ENCODE measurements at places on chromosomes 4 and X.

DNA sequence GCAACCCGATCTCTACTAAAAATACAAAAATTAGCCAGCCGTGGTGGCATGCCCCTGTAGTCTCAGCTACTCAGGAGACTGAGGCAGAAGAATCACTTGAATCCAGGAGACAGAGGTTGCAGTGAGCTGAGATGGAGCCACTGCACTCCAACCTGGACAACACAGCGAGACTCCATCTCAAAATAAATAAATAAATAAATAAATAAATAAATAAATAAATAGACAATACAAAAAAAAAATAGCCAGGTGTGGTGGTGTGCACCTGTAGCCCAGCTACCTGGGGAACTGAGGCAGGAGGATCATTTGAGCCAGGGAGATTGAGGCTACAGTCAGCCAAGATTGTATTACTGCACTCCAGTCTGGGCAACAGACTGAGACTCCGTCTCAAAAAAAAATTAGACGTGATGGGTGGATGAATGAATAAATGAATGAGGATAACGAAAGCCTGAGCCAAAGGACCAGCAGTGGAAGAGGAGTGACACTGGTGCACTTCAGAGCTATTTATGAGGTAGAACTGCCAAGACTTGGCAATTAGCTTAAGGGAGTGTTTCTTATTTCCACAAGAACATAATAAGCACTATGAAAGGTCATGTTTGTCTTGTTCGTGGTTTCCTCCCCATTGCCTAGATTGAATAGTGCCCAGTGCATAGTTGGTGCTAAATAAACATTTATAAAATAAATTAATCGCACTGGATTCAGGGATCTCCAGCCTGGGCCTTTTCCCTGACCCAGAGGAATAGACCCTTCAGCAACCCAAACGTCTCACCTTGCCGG, 232.2 kb downstream of the IDS start:
- no peak for DNase-seq

DNA sequence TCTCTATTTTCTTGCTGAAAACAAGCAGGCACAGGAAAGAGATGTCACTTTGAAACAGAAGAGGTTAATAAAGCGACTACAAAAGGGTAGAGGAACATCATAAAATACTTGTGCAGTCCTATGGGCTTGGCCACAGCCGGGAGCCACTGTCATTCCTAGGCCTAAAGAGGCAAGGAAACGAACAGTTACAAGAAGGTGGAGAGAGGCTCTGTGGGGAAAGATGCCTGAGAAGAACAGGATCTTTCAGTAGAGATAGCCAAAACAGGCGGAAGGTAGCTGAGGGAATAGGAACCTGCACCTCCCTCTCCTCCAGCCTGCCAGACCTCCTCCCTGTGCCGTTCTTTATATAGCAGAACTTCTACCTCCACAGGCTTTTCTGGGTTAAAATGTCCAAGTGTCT, 57.4 kb upstream of the ARSJ start:
- no peak for DNase-seq

DNA sequence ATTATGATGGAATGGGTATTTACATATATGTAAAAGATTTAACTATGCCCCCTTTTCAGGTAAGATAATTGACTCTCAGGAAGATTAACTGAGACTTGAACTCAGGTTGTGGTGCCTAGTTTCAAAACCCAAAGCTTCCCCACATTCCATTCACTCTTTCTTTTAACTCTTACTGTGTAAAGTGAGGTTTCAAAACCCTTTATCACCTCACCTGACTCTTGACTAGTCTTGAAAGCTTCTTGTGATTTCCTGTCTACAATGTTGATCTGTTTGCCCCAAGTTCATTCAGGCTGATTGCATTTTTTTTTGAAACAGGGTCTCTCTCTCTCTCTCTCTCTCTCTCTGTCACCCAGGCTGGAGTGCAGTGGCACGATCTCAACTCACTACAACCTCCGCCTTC, 40.5 kb upstream of the RAPGEF2 start:
- DNase-seq = no peak

DNA sequence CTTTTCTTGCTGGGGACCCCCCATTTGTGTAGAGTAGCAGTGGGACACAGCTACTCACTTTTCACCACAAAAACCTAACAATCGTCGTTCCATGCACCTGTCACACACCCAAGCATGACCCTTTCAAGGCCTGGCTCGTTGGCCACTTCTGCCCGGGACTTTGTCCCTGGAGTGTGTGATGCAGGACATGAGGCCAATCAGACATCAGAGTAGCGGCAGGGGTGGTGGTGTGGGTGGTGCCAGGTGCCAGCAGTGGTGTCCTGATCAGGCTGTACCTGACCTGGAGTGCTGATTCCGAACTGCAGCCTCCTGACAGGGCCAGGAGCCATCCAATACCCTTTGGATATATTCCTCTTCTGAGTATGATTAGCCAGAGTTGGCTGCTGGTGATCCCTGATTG, 23.1 kb upstream of the PROM1 start:
- DNase-seq = no peak

- no peak for DNase-seq
These were observed 21.3 kb downstream of the SHROOM2 start for GRCh38 chrX:9807355-9808182.

DNA sequence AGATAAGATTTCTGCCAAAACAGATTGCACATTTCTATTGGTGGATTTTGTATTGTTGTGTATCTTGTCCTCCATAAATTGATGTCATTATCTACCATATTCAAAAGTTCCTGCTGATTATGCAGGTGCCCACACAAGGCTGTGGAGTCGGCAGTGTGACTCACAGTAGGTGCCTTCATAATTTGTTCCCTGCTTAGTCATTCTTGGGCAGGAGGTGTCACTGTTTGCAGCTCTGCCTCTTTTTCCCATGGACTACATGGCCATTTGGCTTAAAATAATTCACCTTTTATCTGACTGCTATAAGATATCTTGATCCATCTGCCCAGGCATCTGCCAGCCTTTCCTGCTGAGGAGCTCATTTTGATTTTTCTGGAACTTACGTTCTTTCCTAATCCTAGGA, 33.6 kb upstream of the ENPEP start:
- DNase-seq = no peak

- no peak for DNase-seq
These were observed 284.1 kb upstream of the EPHA5 start for GRCh38 chr4:65954416-65954815.

GRCh38 chr4:8768357-8768999, 103.2 kb downstream of the HMX1 start:
- DNase-seq = no peak

GRCh38 chr4:110062166-110062565, 136.2 kb downstream of the ELOVL6 start:
- DNase-seq = no peak

DNA sequence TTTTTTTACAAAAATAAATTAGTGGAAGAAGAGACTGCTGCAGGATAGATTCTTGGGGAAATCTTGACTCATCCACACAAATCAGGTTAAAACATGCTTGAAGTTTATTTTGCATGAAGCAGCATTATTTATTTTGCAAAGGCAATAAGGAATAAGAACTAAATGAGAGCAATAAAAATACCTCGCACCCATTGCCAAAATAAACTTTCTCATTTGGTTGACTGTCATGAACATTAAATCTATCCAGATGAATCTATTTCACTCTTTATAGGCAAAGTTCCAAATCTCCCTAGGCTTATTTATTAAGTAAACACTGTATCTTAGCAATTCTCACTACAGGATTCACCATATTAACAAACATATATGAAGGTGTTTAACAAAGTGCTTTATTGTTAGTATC, 58.9 kb downstream of the HOPX start:
- DNase-seq = no peak

GRCh38 chr4:118224243-118224829, 128.5 kb downstream of the PRSS12 start:
- peak; percentile 29 for DNase-seq

DNA sequence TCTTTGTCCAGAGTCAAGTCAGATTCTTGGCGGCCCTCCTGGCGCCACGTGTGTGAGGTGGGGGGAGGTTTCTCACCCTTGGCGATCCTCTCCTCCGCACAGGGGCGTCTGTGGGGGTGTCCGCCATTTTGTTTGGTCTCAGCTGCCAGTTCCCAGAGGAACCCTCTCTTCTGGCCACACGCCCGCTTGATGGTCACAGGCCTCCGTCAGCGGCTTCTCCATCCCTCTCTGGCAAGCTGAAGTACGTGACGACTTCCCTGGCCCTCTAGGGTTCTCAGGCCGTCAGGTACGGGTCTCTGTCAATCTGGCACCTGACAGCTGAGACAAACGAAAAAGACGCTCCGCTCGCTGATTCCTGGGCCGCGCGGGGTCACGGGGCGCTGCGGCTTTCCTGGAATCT, 272.6 kb downstream of the TRIML1 start:
- no peak for DNase-seq

DNA sequence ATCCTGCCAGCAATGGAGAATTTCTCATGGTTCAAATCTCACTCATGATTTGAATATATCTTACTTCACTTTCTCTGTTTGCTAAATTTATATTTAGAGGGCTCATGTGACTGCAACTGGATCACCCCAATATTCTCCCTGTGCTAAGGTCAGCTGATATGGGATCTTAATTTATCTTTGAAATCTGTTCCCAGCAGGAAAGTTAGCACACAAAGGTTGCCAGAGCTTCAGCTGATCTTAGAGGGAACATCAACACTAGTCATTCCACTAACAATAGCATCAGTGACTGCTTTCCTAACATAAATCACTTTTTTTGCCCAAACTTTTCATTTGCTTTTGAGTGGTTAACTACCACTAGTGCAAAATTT, 1270.0 kb downstream of the ARAP2 start:
- no peak for DNase-seq

- no peak for DNase-seq
These were observed 53.1 kb upstream of the HGFAC start for GRCh38 chr4:3388471-3389232.

DNA sequence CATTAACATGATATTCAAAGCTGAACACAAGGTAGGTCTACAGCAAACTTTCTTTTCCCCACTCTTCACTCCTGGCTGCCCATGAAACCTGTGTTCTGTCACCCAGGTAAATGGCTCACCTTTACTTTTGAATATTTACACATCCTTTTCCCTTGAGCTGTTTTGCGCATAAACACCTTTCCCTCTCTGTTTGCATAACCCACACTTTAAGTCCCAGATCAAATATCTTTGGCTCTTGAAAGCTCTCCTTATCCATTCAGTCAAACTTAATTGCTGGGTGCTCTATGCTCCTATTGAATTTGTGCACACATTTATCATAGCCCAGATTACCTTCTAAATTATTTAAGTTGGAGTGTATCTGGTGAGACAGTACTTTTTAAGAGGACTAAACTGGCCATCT, 51.7 kb upstream of the ATP8A1 start:
- DNase-seq = no peak

DNA sequence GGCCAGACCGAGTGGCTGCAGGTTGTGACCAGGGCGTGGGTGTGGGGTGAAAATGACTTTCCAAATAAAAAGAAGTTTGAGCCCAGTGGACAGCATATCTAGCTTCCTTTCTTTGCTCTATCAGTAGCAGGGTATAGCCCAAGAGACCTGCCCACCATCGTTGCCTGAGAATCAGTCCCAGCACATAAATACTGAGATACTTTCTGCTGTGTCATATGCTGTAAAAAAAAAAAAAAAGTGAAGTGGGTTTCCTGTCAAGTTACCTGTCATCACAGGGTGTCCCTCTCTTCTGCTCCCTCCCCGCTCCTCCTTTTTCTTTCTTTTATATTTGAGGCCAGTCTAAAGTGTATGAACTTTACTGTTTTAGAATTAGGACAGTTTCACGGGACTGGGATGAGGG, 330.3 kb upstream of the BOD1L1 start:
- DNase-seq = no peak

DNA sequence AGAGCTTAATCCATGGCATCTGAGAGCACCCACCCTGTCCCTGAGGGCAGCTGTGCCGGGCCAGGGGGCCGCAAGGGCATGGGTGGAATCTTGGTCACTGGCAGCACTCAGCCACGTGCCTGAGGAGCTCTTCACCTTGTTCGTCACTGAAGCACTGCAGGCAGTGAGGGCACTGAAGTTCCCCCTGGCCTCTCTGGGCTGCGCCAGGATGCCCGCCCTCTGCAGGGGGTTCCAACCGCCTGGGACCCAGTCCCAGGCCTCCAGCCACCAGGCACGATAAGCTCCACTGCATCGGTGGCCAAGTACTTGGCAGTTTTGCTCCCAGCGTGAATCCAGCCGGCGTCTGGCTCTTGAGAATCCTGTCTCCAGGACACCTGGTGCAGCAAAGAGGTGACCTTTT, 96.4 kb upstream of the MED14 start:
- DNase-seq = no peak

DNA sequence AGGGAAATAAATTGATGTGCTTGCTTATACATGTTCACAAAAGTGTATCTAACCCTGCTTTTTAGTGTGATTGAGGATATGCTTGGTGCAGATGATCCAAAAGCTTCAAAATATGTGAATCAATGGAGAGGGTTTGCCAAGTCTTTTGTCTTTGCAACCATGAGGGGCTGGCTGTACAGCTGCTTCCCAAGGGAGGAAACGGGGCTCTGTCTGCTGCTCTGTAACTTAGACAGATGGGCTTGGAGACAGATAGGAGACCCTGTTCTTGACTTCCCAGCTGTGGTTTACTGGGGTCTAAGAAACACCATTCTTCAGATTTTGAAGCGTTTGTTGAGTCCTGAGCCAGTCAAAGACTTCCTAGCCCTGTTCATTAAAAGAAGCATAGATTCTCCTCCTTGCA, 152.3 kb downstream of the DCLK2 start:
- DNase-seq = no peak

GRCh38 chrX:133550665-133551485, 135.6 kb upstream of the GPC4 start:
- DNase-seq = no peak

- no peak for DNase-seq
These were observed 59.4 kb downstream of the GPM6A start for GRCh38 chr4:175752664-175753063.

GRCh38 chr4:2166253-2166652, 75.7 kb downstream of the HAUS3 start:
- no peak for DNase-seq

GRCh38 chr4:174444390-174444789, 77.9 kb downstream of the HPGD start:
- DNase-seq = no peak

DNA sequence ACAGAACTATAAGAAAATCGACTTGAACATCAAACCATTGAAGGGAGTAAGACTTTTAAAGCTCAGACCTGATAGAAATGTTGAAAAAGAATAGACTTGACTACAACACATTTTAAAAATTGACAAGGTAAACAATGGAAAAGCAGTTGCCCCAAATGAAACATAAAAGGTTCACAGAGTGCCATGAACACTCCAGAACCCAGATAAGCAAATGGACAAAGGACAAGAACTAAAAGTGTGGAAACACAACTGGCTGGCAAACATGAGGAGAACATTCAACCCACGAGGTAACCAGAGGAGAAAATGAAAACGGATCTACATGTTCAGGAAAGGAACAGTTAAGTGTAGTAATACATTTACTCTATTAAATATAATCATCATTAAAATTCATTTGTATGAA, 26.5 kb downstream of the SCARB2 start:
- no peak for DNase-seq

GRCh38 chr4:110550260-110550659, 72.6 kb downstream of the PITX2 start:
- no peak for DNase-seq

GRCh38 chr4:79578606-79579005, 170.6 kb upstream of the GK2 start:
- no peak for DNase-seq

Measured in smooth muscle cell of the brain vasculature (primary cell).